ENCODE measurements at places on chromosomes 6 and 20. TPM values are rescaled to one million over a fixed set of nuclear protein-coding genes. Genes with fewer than 3 reads are reported as not detected.

GRCh38 chr6:119052292-119052889, 26.1 kb downstream of the FAM184A start:
- peak overlapping the region; percentile 36 for H3K27ac ChIP-seq
- peaks cover 23% of the 10 kb centered on the region for H3K4me1 ChIP-seq
- peak; percentile 20 for DNase-seq
- no peaks in the 10 kb centered on the region for H3K36me3 ChIP-seq
- H3K4me3 ChIP-seq: no peak overlapping the region

- no peak overlapping the region for H3K27ac ChIP-seq
- peaks cover 7% of the 10 kb centered on the region for H3K27me3 ChIP-seq
- H3K4me3 ChIP-seq: no peak overlapping the region
- DNase-seq: no peak
- H3K4me1 ChIP-seq: no peaks in the 10 kb centered on the region
These were observed 31.7 kb upstream of the UBR2 start for GRCh38 chr6:42532038-42532669.

DNA sequence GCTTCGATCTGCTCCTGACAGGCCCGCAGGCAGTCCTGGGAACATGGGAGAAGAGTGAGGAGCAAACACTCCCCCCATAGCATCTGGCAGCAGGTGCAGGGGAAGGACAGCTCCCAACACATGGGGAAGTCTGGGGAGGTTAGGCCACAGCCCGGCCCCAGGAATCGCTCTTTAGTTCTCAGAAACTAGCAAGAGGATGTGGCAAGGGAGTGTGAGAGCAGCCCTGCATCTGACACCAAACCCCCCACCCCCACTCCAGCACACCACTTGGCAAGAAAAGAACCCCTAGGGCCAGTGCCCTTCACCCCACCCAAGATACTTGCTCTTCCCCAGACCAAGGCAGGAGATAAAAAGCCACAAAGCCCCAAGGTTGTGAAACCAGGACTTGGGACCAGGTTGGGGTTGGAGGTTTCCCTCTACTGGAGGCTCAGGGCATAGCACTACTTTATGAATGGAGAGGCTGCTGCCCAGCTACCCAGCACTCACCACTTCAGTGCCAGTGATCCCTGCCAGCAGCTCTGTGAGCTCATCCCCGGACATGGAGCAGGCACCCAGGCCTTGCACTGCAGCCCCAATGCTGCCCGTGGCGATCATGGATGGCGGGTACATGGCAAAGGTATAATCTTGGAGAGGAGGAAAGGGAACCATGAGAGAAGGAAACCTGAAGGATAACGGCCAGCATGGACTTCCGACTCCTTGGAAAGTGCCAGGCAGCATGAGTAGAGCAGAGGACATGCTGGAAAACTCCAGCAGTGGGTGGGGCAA, 5.4 kb downstream of the CCND3 start:
- H3K4me3 ChIP-seq: peak overlapping the region; percentile 86
- peak overlapping the region; percentile 83 for H3K27ac ChIP-seq

DNA sequence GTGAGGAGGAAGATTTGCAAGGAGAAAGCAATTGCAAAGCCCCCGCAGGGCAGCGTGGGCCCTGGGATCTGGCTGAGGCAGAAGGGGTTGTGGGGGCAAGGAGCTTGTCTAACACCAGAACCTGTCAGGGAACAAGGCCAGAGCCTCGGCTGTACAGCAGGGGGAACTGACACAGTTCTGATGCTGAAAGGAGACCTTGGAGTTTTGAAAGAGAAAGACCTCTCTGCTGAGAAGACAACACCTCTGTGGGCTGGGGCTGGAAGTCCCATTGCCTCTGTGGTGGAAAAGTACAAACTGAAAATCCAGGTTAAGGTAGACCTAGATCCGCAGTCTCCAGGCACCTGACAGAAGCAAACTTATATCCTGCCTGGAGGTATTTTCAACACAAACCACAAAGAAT, 86.9 kb upstream of the CST7 start:
- no peak overlapping the region for H3K4me3 ChIP-seq
- no peak overlapping the region for H3K27ac ChIP-seq
- peaks cover 2% of the 10 kb centered on the region for H3K27me3 ChIP-seq
- H3K36me3 ChIP-seq: no peaks in the 10 kb centered on the region
- H3K4me1 ChIP-seq: peaks cover 10% of the 10 kb centered on the region
- no peak for DNase-seq

DNA sequence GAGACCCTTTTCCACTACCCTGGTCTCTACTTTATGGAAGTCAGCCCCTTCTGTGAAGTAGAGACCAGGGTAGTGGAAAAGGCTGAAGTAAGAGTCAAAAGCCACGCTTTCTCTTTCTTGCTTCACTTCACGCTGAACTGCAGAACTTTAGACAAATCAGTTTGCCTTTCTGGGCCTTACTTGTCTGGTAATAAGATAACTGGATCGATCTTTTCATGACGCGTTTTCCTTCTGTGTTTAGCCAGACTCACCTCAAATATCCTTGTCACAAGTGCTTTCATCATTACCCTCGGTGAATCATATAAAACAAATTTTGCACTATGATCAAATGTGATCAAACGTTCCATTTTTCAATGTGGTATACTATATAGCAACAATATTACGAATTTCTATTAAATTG, 170.7 kb downstream of the CLIC5 start:
- peaks cover 1% of the 10 kb centered on the region for H3K4me1 ChIP-seq
- H3K27ac ChIP-seq: no peak overlapping the region
- H3K36me3 ChIP-seq: no peaks in the 10 kb centered on the region
- no peak overlapping the region for H3K4me3 ChIP-seq

DNA sequence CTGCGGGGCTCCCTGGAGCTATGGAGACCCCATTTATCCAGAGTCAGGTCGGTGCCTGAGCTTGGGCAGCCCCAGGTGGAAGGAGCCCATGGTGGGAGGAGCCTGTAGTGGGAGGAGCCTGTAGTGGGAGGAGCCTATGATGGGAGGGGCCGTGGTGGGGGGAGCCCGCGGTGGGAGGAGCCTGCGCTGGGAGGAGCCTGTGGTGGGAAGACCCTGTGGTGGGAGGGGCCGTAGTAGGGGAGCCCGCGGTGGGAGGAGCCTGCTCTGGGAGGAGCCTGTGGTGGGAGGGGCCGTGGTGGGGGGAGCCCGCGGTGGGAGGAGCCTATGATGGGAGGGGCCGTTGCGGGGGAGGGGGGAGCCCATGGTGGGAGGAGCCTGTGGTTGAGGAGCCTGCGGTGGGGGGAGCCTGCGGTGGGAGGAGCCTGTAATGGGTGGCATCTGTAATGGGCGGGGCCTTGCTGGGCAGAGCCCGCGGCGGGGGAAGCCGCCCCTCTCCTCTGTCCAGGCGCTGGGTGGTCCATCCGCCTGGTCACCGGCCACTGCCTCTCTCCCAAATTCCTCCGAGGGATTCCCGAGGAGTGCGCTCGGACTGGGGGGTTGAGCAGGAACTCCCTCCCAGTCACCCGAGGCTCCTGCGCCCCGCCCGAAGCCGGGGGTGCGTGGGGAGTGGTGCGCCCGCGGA, 567 bp upstream of the FNDC11 start:
- H3K4me3 ChIP-seq: peak overlapping the region; percentile 42
- H3K27me3 ChIP-seq: peaks cover 15% of the 10 kb centered on the region
- H3K4me1 ChIP-seq: peaks cover 8% of the 10 kb centered on the region
- H3K36me3 ChIP-seq: no peaks in the 10 kb centered on the region

The OPRM1 gene
- not detected for total RNA-seq

The TINAG gene
- total RNA-seq: not detected

The DEFB127 gene
- not detected for total RNA-seq

Data from activated T-helper 2 cell treated with anti-CD3 and anti-CD28 coated beads, Interferon-gamma antibody, Interleukin-2, Interleukin-4, amounts not matched to agents 10 μg/mL and 5 μg/mL and 100 μg/mL, durations not matched to agents 14 hours and 24 hours and 36 hours (primary cell).